ENCODE measurements at places on chromosomes 7 and 10. TPM values are rescaled to one million over a fixed set of nuclear protein-coding genes. Genes with fewer than 3 reads are reported as not detected.

DNA sequence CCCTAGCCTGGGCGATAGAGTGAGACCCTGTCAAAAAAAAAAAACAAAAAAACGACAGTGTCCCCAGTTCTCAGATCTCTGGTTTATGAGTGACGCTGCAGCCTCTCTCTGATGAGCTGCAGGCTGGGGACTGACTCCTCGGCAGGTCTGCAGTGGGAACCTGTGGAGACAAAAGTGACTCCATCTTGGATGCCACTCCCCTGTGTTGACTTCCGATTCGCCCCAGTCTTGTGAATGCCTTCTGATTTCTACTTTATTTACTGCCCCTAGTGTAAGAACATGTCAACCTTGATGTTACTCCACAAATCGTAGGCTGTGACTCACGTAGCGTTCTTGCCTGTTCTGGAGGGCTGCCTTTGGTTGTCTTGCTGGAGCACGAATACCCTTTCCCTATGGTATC is 6.2 kb downstream of the TACR2 start:
- DNase-seq = no peak
- H3K4me3 ChIP-seq = no peak overlapping the region

DNA sequence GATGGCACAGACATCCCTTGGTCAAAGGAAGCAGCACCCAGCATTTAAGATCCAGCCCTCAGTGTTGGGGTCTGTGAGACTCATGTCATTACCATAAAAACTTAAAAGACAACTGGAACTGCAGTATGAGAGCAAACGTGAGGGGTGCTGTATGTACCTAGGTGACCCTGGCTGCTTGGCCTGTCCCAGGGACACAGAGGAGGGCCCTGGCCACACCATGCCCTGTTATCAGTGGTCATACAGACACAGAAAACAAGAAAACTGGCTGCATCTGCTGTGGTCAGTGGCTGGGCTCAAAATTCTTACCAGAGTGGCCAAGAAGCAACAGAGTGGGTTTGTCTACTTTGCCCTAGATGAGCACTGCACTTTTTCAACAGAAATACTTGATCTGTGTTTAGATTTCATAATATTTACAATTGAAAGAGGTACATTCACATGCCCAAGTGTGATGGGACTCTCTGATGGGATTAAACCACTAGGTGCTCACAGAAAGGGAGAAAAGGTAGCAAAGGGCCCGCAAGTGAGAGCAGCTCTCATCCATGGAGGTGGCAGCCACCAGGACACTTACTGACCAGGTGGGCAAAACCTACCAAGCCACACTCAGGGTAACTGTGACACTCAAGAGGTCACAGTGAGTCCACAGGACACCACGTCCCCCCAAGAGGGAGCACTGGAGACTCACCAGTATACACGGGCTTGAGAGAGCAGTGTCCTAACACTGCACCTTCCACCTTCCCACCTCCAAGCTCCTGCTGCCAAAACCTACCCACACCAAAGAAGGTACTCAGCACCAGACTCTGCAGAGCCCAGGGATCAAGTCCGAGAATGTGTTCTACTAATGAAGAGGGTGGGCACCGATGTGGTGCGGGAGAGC is 68.1 kb upstream of the CAMK2B start:
- no peak overlapping the region for H3K4me3 ChIP-seq
- H3K36me3 ChIP-seq = peaks cover 73% of the 10 kb centered on the region
- no peak overlapping the region for H3K27ac ChIP-seq
- no peaks in the 10 kb centered on the region for H3K27me3 ChIP-seq
- no peak for DNase-seq
- H3K4me1 ChIP-seq = no peaks in the 10 kb centered on the region

DNA sequence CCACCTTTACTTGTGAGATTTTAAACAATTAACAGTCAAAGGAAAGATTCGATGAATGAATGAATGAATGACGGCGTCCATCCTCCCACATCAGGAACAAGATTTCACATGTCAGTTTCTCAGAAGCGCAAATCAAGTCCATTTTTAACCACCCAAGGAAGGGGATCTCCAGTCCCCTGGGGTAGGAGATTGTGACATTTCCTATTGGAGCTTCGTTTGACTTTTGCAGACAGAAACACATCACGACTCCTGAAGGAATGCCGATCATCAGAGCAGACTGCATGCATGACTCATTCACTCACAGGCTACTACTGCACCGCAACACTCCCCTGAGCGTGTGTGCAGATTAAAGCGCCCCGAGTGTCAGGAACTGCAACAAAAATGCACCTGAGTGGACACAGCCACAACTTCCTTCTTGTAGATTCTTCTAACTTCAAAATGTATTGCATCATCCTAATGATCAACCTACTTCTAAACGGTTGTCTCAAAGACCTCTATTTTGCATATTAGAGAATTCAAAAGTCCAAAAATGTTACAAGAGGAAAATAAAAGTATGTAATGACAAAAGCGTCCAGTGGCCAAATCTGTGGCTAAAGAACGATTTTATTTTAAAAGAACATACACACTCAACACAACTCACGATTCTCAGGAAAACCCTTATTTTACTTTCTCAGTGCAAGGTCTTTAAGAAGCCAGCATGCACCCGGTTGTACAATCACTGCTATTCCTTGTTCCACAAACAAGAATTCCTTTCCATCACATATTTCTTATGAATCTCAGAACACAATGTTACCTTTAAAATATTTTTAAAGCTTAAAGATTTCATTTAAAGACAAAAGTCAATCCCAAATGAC is 172.6 kb downstream of the FAM107B start:
- H3K4me3 ChIP-seq = peak overlapping the region; percentile 55
- DNase-seq = peak; percentile 56
- no peaks in the 10 kb centered on the region for H3K27me3 ChIP-seq
- peaks cover 22% of the 10 kb centered on the region for H3K4me1 ChIP-seq

DNA sequence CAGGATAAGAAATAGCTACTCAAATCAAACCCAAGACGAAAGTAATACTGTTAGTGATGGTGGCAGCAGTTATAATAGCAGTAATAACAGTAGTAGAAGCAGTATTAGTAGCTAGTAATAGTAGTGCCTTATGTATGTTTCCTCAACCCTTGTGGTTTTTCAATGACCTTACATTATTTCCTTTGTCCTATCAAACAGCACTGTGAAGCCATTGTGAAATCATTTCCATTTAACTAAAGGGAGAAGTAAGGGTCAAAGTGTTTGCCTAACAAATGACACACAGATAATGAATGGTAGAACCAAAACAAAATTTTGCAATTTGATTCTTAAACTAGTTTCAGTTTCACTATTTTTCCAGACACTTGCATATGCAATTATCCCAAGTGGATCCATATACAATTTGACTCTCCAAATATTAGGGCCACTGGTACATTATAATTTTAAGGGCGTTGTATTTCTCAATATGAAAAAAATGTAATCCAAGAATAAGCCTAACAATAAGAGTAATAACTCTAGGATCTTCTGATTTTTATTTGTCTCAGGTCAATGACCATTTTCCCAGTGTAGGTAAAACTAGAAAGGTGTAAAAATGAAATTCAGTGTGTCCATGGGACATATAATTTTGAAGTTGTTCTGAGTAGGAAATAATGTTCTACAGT is 33.7 kb upstream of the TMEM26 start:
- DNase-seq = no peak
- H3K27ac ChIP-seq = no peak overlapping the region
- H3K36me3 ChIP-seq = no peaks in the 10 kb centered on the region
- no peaks in the 10 kb centered on the region for H3K4me1 ChIP-seq

DNA sequence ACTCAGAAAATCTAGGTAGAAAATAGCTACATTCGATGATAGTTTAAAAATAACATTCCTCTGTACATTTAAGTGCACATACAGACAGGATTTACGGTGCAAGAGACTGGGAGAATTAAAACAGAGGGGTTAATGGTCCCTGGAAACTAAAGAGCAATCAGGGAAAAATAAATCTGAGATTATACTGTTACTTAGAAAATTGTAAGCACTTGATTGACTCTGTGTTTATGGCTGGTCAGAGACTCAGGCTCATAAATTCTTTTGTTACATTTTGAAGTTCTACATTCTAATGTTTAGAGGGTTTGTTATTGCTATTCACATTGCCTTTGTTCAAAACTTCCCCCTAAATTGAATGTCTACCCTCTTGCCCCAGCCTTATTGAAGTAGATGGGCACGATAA is 54.4 kb downstream of the CDCA7L start:
- no peaks in the 10 kb centered on the region for H3K27me3 ChIP-seq
- H3K36me3 ChIP-seq = no peaks in the 10 kb centered on the region
- DNase-seq = no peak
- no peak overlapping the region for H3K27ac ChIP-seq

GRCh38 chr7:137417464-137417863 is 73.9 kb upstream of the PTN start:
- no peaks in the 10 kb centered on the region for H3K4me1 ChIP-seq
- no peak overlapping the region for H3K27ac ChIP-seq
- H3K36me3 ChIP-seq = no peaks in the 10 kb centered on the region
- no peak overlapping the region for H3K4me3 ChIP-seq
- no peak for DNase-seq

- H3K27ac ChIP-seq = no peak overlapping the region
- H3K27me3 ChIP-seq = no peaks in the 10 kb centered on the region
- DNase-seq = no peak
- H3K4me1 ChIP-seq = no peaks in the 10 kb centered on the region
- no peaks in the 10 kb centered on the region for H3K36me3 ChIP-seq
These were observed 46.9 kb downstream of the CDK14 start for GRCh38 chr7:90642978-90643377.

DNA sequence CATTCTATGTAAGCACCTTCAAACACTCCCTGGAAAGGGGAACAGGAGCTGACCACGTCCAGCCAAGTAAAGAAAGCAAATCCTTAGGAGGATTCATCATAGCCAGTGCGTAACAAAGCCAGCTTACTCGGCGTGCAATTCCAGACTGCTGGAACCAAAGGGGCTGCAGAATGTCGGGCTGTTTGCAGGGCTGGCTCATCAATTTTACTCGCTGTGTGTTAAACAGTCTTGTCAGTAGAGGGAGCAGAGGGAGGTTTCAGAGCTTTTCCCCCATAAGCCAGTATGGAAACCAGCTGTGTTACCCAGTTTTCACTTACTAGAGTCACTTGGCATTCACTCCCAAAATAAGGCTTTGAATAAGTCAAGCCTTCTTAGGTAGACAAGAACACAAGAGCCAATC is 127.1 kb downstream of the KMT2E start:
- no peaks in the 10 kb centered on the region for H3K27me3 ChIP-seq
- peaks cover 75% of the 10 kb centered on the region for H3K36me3 ChIP-seq
- DNase-seq = no peak
- H3K4me3 ChIP-seq = no peak overlapping the region
- H3K4me1 ChIP-seq = no peaks in the 10 kb centered on the region

DNA sequence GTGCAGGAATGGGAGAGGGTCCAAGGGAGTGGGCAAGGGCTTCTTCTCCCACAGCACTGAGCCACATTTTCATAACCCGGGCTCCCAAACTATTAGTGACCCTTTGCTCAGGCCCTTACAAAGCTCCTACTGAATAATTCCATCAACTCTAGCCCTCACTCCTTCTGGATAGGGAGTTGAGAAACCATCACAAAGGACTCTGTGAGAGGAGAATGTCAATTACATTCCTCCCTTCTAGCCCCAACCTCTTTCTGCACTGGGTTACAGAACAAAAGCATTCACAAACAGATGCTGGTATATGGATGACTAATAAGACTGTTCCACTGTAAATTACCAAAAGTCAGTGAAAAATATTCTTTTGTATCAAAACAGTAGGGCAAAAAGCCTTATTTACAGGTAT is 203.7 kb downstream of the SORCS1 start:
- no peaks in the 10 kb centered on the region for H3K27me3 ChIP-seq
- H3K27ac ChIP-seq = no peak overlapping the region
- H3K4me3 ChIP-seq = no peak overlapping the region
- H3K36me3 ChIP-seq = no peaks in the 10 kb centered on the region
- DNase-seq = no peak
- no peaks in the 10 kb centered on the region for H3K4me1 ChIP-seq

DNA sequence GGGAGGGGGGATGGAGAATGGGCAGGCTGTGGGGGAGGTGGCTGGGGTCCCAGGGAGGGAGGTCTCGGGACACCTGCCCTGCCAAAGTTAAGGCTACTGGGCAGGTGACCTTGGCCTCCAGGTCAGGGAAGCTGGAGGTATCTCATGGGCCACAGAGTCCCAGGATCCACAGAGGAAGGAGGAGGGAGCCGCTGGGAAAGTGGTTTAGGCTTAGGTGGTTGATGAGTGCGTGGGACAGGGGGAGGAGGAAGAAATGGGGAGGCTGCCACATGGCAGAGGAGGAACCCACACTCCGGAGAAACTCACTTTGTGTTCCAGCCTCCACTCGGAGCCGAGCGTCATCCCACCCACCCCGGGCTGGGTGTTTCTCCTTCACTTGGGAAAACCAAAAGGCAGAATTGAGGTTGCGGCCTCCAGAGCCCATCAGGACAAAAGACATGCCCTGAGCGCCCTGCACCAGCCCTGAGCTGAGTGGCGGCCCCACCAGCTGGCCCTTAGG is 46.1 kb downstream of the ASB13 start:
- no peaks in the 10 kb centered on the region for H3K4me1 ChIP-seq
- peaks cover 14% of the 10 kb centered on the region for H3K27me3 ChIP-seq
- DNase-seq = no peak
- no peak overlapping the region for H3K27ac ChIP-seq
- no peak overlapping the region for H3K4me3 ChIP-seq

GRCh38 chr7:116327752-116328151 is 117.4 kb downstream of the TES start:
- H3K36me3 ChIP-seq = no peaks in the 10 kb centered on the region
- no peak overlapping the region for H3K27ac ChIP-seq
- H3K27me3 ChIP-seq = no peaks in the 10 kb centered on the region

DNA sequence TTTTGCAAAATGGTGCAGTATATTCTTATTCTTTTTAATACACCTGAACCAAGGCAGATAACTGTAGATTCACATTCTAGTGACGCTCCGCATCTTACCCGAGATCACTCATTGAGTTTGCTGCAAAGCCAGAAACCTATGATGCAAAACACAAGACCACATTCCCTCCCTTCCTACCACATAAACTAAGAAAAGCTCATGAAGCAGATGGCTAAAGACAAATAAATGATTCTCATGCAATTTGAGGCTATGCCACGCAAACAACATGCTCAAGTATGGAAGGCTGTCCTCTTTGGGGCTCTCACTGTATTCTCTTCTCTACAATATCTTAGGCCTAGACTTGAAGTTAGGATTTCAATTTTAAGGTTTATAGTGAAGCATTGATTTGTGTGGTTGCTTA is 95.0 kb upstream of the BMPER start:
- H3K4me3 ChIP-seq = no peak overlapping the region
- DNase-seq = no peak
- H3K4me1 ChIP-seq = no peaks in the 10 kb centered on the region
- no peaks in the 10 kb centered on the region for H3K27me3 ChIP-seq
- H3K36me3 ChIP-seq = no peaks in the 10 kb centered on the region

- peaks cover 30% of the 10 kb centered on the region for H3K4me1 ChIP-seq
- H3K36me3 ChIP-seq = no peaks in the 10 kb centered on the region
- no peak overlapping the region for H3K4me3 ChIP-seq
- H3K27me3 ChIP-seq = no peaks in the 10 kb centered on the region
These were observed 1.1 kb upstream of the TNKS2 start for GRCh38 chr10:91797048-91797690.

GRCh38 chr7:70082099-70082611 is 483.9 kb downstream of the AUTS2 start:
- H3K27ac ChIP-seq = no peak overlapping the region
- no peaks in the 10 kb centered on the region for H3K27me3 ChIP-seq
- no peak overlapping the region for H3K4me3 ChIP-seq
- no peaks in the 10 kb centered on the region for H3K4me1 ChIP-seq
- no peak for DNase-seq
- H3K36me3 ChIP-seq = no peaks in the 10 kb centered on the region

CACNB2 gene
- total RNA-seq = not detected

MKI67 gene
- 1.5 TPM for total RNA-seq

CPA1 gene
- total RNA-seq = not detected

GNAT3 gene
- total RNA-seq = not detected

GPNMB gene
- 0.76 TPM for total RNA-seq

ACTR3C gene
- total RNA-seq = 12.4 TPM

RSU1 gene
- total RNA-seq = 58.5 TPM

RSBN1L gene
- 29.8 TPM for total RNA-seq

CCDC6 gene
- total RNA-seq = 17.3 TPM

Data from T-cell (primary cell).